ENCODE measurements at places on chromosomes 1 and 21. TPM values are rescaled to one million over a fixed set of nuclear protein-coding genes. Genes with fewer than 3 reads are reported as not detected.

The ZSWIM5 gene
- total RNA-seq, result 2.7 TPM

The KRTAP10-1 gene
- total RNA-seq, result not detected

The TP73 gene
- 0.28 TPM for total RNA-seq

The MINDY1 gene
- 32.1 TPM for total RNA-seq

The HPDL gene
- total RNA-seq, result 0.85 TPM

The PYHIN1 gene
- not detected for total RNA-seq

The IL24 gene
- not detected for total RNA-seq

The NPHS2 gene
- total RNA-seq, result not detected

The SLAMF8 gene
- total RNA-seq, result not detected

The C4BPA gene
- 6.9 TPM for total RNA-seq

The PAQR6 gene
- 1.1 TPM for total RNA-seq

DNA sequence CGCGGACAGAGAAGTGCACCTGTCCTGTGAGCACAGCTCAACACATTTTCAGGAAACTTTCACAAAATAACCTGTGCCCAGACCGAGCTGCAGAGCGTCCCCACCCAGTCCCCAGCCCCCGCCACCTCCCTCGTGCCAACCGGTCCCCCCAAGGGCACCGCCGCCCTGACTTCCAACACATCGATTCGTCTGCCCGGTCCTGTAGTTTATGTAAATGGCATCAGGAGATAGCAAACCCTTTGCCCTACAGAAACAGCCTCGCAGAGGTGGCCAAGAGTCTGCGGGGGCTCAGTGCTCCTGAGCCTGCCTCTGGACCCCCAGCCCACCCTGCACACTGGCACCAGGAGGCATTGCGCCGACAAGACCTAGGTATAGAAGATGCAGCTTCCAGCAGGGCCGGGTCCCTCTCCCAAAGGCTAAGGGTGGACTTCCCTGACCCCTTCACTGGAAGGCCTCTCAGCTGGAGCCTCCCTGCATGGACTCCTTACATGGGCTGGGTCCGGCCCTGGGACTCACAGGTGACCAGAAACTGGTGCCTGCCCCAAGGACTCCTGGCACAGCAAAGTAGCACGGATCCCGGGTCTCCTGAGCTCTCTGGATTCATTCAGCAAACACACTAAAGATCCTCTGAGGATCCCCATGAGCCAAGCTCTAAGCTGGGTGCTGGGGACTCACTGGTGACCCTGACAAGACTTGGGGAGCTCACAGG lies 6.6 kb upstream of the PLEKHG5 start:
- no peak for DNase-seq

GRCh38 chr1:212498283-212499040 lies 65.7 kb downstream of the NENF start:
- no peak for DNase-seq

DNA sequence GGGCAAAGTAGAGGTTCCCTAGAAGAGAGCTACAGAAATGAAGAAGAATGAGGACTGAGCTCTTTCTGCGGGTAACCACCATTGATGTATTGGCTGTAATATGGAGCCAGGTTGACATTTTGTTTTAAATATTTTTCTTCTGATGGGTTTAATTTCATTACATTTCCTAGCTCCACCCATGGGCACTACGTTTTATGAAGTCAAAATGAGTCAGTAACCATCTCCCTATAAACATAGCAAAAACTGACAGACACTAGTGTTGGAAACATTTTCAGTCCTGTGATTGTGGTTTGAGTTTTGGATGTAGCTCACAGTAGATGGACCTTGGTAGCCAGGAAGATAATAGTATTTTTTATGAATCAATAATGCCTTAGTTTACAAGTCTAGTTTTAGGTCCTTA lies 470.4 kb upstream of the B3GALT2 start:
- no peak for DNase-seq

- DNase-seq, result no peak
Measured at GRCh38 chr1:160251011-160251410, 11.3 kb downstream of the DCAF8 start.

GRCh38 chr1:33297911-33298622 lies 22.8 kb downstream of the A3GALT2 start:
- no peak for DNase-seq

DNA sequence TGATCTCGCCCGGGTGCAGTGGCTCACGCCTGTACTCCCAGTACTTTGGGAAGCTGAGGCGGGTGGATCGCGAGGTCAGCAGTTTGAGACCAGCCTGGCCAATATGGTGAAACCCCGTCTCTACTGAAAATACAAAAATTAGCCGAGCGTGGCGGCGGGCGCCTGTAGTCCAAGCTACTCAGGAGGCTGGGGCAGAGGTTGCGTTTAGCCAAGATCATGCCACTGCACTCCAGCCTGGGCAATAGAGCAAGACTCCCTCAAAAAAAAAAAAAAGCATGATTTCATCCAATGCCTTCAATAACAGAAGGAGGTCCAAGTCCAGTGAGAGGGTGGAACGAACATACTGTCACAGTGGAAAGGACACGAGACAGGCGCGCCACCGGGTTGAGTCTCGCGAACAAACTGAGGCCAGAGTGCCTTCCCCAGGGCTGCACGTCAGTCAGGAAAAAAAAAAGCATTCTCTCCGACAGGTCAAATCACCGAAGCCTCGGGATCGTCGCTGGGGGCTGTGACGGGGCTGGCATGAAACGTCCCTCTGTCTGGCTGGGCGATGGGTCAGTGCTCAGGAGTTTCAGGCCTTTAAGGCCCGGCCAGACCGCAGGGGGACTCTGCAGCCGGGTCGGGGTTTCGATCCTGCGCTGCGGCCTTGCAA lies 8.4 kb upstream of the CROCC start:
- peak; percentile 54 for DNase-seq

DNA sequence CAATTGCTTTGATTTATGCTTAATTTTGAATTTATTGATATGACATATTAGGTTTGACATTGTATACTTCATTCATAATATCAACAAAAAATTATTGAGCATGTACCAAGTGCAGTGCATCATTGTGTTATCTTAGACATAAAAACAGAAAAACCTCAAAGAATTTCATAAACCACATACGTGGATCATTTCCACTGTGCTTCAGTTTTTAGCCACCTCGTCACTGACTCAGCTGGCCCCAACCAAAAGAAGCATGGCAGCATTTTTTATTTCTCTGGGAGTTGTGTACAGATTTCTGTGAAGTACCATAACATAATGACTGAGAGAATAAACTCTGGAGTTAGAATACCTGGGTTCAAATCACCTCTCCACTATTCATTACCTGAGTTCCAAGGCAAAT lies 95.6 kb upstream of the C1orf87 start:
- no peak for DNase-seq

GRCh38 chr21:45555557-45556301 lies 13.5 kb upstream of the SLC19A1 start:
- peak; percentile 84 for DNase-seq

GRCh38 chr1:18861082-18861481 lies 1.6 kb upstream of the TAS1R2 start:
- no peak for DNase-seq

GRCh38 chr1:48746906-48747305 lies 29.8 kb downstream of the BEND5 start:
- no peak for DNase-seq

DNA sequence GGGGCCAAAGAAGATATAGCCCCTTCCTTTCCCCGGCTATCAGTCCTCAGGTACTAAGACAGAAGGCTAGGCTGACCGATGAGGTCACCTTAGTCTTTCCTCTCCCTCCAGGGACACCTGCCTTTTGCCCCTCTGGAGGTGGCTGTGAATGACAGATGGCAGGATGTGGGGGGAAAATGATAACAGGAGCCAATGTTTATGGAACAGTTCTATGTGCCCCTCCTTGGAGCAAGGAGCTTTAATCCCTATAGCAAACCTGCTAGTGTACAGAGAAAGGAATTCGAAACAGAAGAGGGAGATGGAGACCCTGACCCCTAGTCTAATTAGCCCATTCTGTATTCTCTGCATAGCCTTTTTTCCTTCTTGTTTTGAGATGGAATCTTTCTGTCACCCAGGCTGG lies 28.1 kb downstream of the SERINC2 start:
- no peak for DNase-seq

DNA sequence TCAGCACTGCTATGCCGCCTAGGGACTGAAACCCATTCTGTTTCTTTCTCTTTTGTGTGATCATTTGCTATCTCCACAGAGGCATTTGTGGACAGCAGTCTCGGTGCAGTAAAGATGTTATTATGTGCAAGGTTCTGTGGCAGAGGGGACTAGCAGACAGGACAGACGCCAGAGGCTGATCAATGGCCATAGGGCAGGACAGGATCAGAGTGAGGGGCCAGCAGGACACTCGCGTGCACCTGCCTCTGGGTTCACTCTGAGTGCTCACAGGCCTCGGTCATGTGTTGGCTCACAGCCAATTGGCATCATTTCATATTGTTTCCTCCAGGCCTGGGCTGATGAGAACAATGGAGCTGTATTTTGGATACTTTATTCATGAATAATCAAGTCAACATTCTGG lies 212.6 kb downstream of the TGFB2 start:
- DNase-seq, result peak; percentile 28

GRCh38 chr1:165395478-165395877 lies 39.0 kb upstream of the LMX1A start:
- DNase-seq, result no peak

DNA sequence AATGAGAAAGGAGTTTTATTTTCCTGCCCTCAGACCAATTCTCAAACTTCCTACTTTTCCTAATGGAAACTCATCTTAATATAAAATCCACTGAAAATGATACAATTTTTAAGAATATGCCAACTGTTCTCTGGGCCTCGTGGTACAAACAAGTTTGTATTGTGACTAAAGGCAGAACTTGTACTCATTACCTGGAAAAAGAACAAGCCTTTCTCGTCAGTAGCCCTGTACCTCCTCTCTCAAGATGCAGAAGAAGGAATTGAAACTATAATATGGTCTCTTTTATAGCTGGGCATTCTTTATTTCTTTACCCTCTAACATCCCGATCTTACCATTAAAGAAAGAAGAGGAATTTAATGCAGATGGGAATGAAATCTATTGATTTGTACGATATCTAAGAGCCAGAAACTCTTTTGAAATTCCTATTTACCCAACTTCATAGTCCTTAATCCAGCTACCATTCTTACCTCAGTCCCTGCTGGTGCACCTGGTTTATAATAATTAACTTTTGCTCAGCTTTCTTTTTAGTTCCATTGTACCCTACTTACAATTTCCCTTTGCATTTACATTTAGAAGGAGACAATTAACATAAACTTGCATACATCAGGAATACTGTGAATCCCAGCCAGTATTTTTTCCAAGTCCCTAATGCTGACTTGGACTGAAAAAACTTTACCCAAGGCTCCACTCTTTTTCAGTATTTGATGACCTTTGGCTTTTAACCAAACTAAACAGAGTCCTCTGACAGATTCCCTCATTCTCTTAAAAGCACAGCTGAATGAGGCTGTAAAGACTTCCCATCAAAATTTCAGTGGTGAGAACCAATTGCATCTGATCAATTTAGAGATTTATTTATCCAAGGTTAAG lies 1162.4 kb downstream of the BRINP3 start:
- DNase-seq, result no peak

- no peak for DNase-seq
Measured at GRCh38 chr21:37459575-37459974, 93.0 kb downstream of the DYRK1A start.

DNA sequence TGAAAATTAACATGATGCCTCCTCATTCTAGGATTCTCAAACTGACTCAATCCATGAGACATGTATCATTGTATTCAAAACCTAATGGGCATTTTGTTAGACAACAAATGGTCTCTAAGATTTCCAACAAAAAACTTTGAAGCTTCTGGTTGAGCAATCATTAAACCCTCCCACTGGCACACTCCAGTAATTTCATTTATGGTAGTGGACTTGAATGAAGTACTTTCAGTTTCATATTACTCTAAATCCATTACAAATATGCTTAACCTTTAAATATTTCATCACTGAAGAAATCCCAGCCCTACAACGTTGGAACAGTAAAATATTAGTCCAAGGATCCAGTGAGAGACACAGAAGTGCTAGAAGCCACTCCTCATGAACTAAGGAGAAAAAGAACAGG lies 43.5 kb downstream of the GBP6 start:
- DNase-seq, result no peak

DNA sequence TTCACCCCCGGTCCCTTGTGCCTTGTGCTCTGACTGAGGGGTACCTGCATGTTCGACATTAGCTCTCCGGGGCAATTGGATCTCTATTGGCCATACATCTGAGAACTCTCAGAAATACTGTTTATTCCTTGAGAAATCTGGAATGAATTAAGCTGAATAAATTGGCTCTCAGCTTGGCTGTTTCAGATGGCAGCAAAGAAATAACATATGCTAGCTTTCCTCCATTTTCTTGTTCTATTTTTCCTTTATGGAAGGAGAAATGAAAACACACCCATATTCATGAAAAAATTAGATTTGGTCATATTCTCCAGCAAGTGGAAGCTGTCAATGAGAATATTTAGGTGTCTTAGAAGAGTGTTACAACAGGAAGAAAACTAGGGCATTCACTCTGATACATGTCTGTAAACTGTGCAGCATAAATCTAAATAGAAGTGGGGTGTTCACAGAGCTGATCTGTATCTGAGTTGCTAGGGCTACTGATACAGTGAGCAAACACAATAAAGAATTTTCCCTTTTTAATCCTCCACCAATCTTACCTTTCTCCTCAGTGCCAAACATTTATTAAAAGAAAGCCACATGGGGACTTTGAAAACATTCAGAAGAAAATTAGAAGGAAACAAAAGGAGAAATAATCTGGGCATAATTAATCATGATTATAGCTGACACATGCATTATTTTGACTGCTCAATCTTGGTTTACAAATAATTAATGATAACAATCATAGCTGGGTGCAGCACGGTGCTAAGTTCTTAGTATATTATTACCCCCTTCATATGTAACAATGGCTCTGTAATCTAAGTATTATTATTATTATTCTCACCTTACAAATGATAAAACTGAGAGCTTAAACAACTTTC lies 671.9 kb upstream of the USP24 start:
- DNase-seq, result no peak

- DNase-seq, result no peak
Measured at GRCh38 chr1:82597649-82598048, 796.9 kb downstream of the ADGRL2 start.

DNA sequence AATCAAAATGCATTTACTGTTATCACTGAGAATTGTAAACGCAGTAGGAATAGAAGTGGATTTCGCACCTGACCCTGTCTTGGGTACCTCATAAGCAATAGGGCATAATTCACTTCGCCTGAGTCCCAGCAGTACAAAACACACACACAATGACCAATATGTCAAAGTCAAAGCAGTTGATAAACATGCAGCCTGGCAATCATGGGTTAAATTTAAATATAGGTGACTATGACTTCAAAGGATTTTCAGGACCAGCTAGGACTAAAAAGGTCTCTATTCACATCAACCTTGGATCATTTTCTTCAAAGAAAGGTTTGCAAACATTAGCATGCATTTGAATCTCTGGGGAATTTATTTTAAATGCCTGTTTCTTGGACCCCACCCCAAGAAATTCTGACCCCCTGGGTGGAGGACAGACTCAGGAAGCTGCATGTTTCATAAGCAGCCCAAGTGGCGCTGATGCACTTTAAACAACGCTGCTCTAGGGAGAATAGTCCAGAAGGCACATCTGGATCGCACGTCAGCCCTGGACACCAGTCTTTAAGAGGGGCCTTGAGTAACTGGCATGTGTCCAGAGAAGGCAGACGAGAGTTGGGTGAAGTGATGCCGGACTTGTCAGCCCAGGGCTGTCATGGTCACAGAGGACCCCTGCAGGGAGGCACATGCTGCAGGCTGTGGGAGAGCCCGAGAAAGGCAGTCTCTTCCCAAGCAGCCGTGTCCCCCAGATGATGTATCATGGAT lies 55.7 kb upstream of the EFHD2 start:
- DNase-seq, result no peak

GRCh38 chr1:155695608-155696007 lies 6.7 kb downstream of the DAP3 start:
- DNase-seq, result no peak
